Tibial nerve (tissue), 4 donors: ENCODE measurements at places on chromosomes 5 and 9. TPM values are rescaled to one million over a fixed set of nuclear protein-coding genes. Genes with fewer than 3 reads are reported as not detected.

The SLC22A4 gene
- 2.2 TPM for total RNA-seq

The PCDHAC2 gene
- total RNA-seq, result 3.6 TPM

- H3K27me3 ChIP-seq, result no peaks in the 10 kb centered on the region
- no peaks in the 10 kb centered on the region for H3K36me3 ChIP-seq
- no peak for DNase-seq
- no peaks in the 10 kb centered on the region for H3K4me1 ChIP-seq
These were observed 295.0 kb downstream of the PDE4D start for GRCh38 chr5:59598547-59598874.

- H3K27ac ChIP-seq, result no peak overlapping the region
- H3K27me3 ChIP-seq, result no peaks in the 10 kb centered on the region
- H3K4me3 ChIP-seq, result no peak overlapping the region
- no peaks in the 10 kb centered on the region for H3K36me3 ChIP-seq
- H3K4me1 ChIP-seq, result no peaks in the 10 kb centered on the region
- no peak for DNase-seq
These were observed 112.6 kb downstream of the MACIR start for GRCh38 chr5:103371046-103371607.

The NRG2 gene
- 3.5 TPM for total RNA-seq

The IL9 gene
- total RNA-seq, result not detected

DNA sequence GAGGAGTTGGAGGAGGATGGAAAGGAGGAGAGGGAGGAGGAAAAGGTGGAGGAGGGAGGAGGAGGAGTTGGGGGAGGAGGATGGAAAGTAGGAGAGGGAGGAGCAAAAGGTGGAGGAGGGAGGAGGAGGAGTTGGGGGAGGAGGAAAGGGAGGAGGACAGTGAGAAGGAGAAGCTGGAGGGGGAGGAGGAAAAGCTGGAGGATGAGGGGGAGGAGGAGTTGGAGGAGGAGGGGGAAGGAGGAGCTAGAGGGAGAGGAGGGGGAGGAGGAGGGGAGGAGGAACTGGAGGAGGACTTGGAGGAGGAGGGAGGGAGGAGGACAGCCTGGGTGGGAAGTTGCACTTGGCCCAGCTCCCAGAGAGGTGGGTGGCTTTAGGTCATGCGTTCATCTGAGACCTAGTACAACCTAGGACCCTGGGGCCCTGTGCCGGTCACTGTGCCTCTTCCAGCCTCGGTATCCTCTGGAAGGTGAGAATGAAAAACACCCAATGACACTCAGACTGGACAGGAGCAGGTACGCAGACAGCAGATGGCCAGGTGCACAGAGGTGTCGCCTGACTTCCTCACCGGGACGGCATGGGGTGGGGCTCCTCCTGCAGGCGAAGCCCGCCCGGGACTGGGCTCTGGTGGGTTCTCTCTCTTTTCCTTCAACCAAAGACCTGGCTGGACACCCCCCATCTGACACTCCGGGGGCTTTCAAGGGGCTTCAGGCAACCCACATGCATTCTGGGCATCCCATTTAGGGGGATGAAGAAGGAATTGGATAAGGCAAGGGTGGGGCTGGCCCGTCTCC is 12.2 kb upstream of the SLC2A6 start:
- H3K4me1 ChIP-seq, result peaks cover 46% of the 10 kb centered on the region
- H3K4me3 ChIP-seq, result no peak overlapping the region
- H3K36me3 ChIP-seq, result no peaks in the 10 kb centered on the region

The PLAA gene
- total RNA-seq, result 24.3 TPM

DNA sequence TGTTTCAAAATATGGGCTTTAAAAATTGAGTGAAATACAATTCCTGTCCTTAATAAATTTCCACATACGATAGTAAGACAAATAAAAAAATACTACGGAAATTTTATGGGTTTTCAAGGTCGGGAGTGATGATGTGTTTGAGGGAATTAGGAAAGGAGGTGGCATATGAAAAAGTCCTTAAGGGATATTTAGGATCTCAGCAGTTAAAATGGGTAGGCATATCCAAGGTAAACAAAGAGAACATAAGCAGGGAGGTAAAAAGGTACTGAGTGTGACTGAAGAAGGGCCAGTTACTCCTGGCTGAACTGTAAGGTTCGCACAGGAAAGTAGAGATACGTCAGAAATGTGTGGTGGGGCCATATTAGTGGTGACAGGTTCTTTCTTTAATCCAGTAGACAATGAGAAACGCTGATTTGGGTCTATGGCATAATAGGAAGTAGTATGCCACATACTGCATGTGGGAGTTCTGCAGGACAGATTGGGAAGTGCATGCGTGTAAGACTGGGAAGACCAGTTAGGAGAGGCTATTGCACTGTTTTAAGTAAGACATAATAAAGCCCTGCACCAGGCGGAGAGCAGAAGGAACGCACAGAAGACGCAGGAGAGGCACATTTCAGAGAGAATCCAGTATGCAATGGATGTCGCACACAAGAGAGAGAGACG is 937 bp upstream of the HMGCR start:
- no peaks in the 10 kb centered on the region for H3K36me3 ChIP-seq
- DNase-seq, result peak; percentile 16
- peak overlapping the region; percentile 93 for H3K27ac ChIP-seq
- no peaks in the 10 kb centered on the region for H3K27me3 ChIP-seq
- peaks cover 32% of the 10 kb centered on the region for H3K4me1 ChIP-seq

DNA sequence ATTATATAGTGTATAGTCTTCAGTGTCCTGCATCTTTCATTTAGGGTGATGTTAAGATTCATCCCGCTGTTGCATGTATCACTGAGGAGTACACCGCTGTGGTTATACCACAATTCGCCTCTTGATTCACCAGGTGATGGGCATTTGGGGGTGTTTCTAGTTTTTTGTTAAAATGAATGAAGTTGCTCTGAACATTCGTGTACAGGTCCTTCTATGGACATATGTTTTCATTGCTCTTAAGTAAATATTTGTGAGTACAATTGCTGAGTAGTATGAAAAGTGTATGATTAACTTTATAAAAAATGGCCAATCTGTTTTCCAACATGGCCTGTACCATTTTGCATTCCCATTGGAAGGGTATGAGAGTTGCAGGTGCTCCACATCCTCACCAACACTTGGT is 61.7 kb downstream of the PLAC8L1 start:
- H3K36me3 ChIP-seq, result no peaks in the 10 kb centered on the region
- H3K27ac ChIP-seq, result no peak overlapping the region
- no peak overlapping the region for H3K4me3 ChIP-seq
- no peaks in the 10 kb centered on the region for H3K4me1 ChIP-seq

- no peak overlapping the region for H3K4me3 ChIP-seq
- no peaks in the 10 kb centered on the region for H3K27me3 ChIP-seq
- DNase-seq, result no peak
- H3K27ac ChIP-seq, result no peak overlapping the region
These were observed 40.2 kb downstream of the RCL1 start for GRCh38 chr9:4832786-4833579.

The KIAA1958 gene
- total RNA-seq, result 3.7 TPM

The RNF180 gene
- total RNA-seq, result 9.6 TPM

DNA sequence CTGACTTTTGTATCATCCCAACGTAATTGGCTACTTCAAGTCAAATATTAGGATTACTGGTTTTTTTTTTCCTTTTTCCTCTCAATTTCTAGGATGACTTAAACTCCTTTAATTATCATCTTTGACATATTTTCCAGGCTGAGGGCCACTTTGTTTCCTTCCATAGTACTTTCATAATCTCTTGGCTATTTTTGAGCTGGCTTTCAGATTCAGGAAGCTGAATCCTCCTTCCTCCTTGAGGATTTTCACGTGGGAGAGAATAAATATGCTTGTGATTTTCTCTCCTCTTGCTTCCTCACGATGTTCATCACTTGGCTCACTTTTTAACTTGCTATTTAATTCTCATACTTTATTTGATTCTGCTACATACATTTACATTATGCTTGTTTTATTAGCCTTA is 88.1 kb downstream of the ITGA1 start:
- no peak overlapping the region for H3K27ac ChIP-seq
- H3K4me1 ChIP-seq, result no peaks in the 10 kb centered on the region
- no peak overlapping the region for H3K4me3 ChIP-seq
- DNase-seq, result no peak

The SARDH gene
- total RNA-seq, result 6.5 TPM

- DNase-seq, result no peak
- H3K27ac ChIP-seq, result no peak overlapping the region
- no peaks in the 10 kb centered on the region for H3K4me1 ChIP-seq
- no peaks in the 10 kb centered on the region for H3K36me3 ChIP-seq
- no peaks in the 10 kb centered on the region for H3K27me3 ChIP-seq
These were observed 633.2 kb upstream of the FAM174A start for GRCh38 chr5:99901972-99902371.

DNA sequence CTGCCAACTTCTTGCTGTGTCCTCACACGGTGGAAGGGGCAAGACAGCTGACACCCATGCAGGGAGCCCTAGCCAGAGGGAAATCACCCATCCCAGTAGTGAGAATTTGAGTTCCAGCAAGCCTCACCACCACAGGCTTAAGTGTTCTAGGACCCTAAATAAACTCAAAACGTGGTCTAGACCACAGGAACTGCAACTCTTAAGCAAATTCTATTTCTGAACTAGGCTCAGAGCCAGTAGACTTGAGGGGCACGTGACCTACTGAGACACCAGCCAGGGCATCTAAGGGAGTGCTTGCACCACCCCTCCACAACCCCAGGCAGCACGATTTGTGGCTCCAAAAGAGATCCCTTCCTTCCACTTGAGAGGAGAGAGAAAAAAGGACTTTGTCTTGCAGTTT is 96.0 kb upstream of the PHF24 start:
- no peak overlapping the region for H3K4me3 ChIP-seq
- no peak for DNase-seq
- H3K4me1 ChIP-seq, result no peaks in the 10 kb centered on the region
- H3K36me3 ChIP-seq, result no peaks in the 10 kb centered on the region
- no peak overlapping the region for H3K27ac ChIP-seq
- H3K27me3 ChIP-seq, result no peaks in the 10 kb centered on the region

DNA sequence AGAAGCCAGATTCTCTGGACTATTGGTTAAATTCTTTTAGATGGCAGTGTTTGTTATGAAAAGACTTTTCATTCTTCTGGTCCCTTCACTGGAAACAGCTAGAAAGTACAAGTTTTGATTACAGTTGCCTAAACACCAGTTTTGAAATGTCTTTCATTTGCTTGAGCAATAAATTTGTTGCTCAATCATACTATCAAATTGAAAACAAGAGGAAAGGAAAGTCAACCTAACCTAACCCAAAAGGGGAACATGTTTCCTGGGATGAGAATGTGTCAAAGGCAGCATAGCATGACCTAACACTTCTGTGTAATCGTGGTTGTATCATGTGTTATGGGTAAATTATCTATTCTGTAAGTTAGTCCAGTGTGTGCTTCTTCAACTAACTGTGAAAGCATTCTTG is 213.2 kb downstream of the TMC1 start:
- no peak overlapping the region for H3K4me3 ChIP-seq
- H3K4me1 ChIP-seq, result peaks cover 14% of the 10 kb centered on the region
- DNase-seq, result no peak

- peak within 1 kb of the TSS; percentile 58 for H3K4me3 ChIP-seq
- H3K4me1 ChIP-seq, result peaks cover 8% of the 10 kb centered on the region
- H3K36me3 ChIP-seq, result no peaks in the 10 kb centered on the region
- no peak for DNase-seq
These were observed at the start of gene TMEFF1 for GRCh38 chr9:100472788-100473275. TMEFF1 (plus strand) TSS chr9:100473149; CDS start chr9:100473545, 396 bp downstream.

The CDH10 gene
- not detected for total RNA-seq

GRCh38 chr9:71472400-71472799 is 295.9 kb downstream of the CEMIP2 start:
- no peak for DNase-seq
- H3K27me3 ChIP-seq, result no peaks in the 10 kb centered on the region
- H3K36me3 ChIP-seq, result no peaks in the 10 kb centered on the region

The PRUNE2 gene
- 23.4 TPM for total RNA-seq

The TAF11L9 gene
- total RNA-seq, result not detected

The SPRY4 gene
- 30.9 TPM for total RNA-seq

DNA sequence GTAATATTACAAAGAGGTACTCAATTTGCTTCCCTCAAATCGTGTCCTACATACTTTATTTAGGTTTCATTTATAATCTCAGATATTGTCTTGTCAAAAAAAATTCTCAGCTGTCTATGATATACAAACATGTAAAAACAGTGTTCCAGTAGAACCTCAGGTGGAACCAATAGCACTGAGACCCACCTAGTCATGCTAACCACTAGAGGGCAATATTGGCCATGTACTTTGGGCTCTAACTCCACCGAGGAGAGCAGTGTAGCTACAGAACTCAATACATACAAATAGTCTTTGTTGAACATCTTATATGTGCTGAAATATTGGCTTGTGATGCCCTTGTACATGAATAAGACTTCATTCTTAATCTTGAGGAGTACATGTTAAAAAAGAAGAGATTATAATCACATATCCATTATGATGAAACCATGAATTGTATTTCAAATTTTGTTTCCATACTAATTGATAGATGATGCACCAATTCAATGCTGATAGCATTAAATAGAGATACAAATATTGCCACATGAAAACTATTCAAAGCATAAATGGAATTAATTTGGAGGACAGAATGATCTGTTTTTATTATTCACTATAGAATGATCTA is 71.2 kb upstream of the CNTLN start:
- H3K4me3 ChIP-seq, result no peak overlapping the region
- DNase-seq, result peak; percentile 9
- no peaks in the 10 kb centered on the region for H3K36me3 ChIP-seq
- no peaks in the 10 kb centered on the region for H3K4me1 ChIP-seq

- no peaks in the 10 kb centered on the region for H3K4me1 ChIP-seq
- no peaks in the 10 kb centered on the region for H3K36me3 ChIP-seq
- H3K27ac ChIP-seq, result no peak overlapping the region
- no peak for DNase-seq
These were observed 33.7 kb downstream of the ANKRD31 start for GRCh38 chr5:75202935-75203334.

The GOLGA1 gene
- 31.2 TPM for total RNA-seq

GRCh38 chr5:80195837-80196400 is 59.9 kb downstream of the SERINC5 start:
- no peaks in the 10 kb centered on the region for H3K36me3 ChIP-seq
- DNase-seq, result no peak
- no peak overlapping the region for H3K4me3 ChIP-seq
- H3K27ac ChIP-seq, result no peak overlapping the region
- H3K4me1 ChIP-seq, result peaks cover 46% of the 10 kb centered on the region
